Stimulated activated CD4-positive, alpha-beta T cell treated with anti-CD3 and anti-CD28 coated beads, Interleukin-2, amount 100 ng/mL, for 48 hours (primary cell): ENCODE measurements at places on chromosomes 1 and 21.

GRCh38 chr1:64493831-64494230 lies 23.9 kb downstream of the CACHD1 start:
- no peak for DNase-seq

DNA sequence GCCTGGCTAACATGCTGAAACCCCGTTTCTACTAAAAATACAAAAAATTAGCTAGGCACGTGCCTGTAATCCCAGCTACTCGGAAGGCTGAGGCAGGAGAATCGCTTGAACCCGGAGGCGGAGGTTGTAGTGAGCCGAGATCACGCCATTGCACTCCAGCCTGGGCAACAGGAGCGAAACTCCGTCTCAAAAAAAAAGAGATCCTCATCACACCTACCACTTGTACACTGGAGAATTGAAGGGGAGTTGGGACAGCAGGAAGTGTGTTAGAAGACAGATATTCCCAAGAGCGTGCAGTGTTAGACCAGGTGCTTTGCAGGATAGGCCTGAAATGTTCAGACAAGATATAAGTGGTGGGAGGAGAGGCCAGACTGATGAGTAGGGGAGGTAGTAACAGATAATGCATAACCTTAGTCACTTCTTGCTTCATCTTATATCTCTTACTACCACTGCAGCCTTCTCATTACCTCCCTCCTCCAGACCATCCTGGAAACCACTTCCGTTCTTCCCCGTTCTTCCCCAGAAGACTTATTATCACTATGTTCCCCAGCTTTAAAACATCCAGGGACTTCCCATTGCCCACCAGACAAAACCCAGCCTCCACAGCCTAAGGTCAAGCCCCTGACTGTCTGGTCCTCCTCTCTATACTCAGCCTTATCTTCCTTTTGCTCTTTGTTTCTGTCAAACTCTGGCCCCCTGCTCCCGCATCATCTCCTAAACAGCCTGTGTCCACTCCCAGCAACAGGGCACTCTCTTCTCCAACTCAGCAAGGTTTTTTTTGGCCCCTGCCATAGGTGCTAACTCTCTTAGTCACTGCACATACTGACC lies 21.3 kb downstream of the FAM20B start:
- no peak for DNase-seq

- DNase-seq, result no peak
Observed at GRCh38 chr21:30206551-30207251, 9.2 kb downstream of the CLDN8 start.

GRCh38 chr1:213552045-213552444 lies 435.7 kb upstream of the PROX1 start:
- no peak for DNase-seq

DNA sequence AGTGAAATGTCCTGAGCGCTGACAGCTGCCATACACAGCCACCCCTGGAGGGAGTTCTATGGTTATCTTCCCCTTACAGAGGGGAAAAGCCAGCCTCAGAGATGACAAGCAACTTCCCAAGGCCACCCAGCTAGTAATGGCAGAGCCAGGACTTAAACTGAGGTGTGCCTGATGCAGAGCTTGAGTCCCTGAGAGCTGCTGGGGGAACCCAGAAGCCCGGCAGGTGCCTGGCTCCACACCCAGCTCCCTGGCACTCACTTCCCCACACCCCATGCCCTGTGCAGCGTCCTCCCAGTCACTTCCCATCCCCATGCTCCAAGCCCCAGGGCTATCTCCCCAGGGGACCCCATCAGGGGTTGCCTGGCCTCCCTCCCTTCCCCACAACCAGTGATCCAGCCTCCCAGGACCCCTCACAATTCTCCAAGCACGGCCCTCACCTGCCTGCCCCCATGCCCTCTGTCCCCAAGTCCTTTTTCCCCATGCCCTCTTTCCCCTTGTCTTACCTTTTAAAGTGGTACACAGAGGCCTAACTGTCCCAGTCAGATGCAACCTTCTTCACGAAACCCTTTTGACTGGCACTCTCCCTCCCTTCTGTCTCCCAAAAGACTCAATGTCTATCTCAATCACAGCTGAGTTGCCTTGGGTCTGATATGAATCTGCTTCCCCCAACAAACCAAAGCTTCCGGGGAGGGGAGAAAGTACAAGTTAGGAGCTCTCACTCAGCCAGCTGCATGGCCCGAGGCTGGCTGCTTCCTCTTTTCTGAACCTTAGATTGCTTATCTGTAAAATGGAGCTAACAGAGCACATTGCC lies 39.8 kb upstream of the LRP8 start:
- peak; percentile 14 for DNase-seq

DNA sequence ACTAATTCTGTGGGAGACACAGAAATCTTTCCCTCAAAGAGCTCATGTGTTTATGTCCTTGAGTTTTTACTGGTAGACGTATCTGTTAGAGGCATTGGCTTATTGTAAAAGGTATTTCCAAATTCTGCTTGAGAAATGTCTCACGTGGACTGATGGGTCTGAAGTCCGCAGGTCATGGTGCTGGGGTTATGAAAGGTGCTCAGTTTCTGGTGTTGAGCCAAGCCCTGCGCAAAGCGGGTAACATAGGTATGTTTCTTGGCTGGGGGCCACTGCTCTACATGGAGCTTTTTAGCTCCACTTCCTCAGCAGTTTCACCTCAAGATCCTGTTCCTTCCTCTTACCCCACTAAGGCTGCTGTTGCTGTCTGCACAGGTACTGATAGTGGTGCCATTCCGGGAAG lies 10.8 kb downstream of the UTP25 start:
- no peak for DNase-seq

DNA sequence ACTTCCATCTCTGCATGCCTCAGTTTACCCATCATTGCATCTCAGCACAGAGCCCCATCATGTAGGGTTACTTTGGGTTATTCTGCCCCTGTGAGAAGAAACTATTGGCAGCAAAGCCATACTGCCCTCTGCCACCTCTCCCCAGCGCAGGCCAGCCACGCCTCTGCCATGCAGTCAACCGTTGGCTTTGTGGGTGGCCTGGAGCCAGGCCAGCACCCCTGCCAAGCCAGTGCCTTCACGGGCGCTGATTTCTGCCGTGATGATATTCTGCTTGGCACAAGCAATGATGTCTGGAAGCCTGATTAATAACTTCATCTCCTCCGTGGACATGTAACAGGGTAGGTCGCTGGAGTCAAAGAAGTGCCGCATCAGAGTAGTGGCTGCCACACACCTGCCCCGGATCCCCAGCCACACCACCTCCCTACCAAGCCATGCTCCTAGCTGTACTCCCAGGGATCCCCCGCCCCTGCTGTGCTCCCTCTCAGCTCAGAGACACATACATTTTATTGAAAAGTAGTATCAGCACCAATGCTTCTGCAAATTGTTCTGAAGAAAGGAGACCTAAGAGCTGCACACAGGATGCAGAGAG lies 15.0 kb upstream of the CEP85 start:
- DNase-seq, result no peak

GRCh38 chr1:67446893-67447292 lies 16.7 kb upstream of the SERBP1 start:
- DNase-seq, result no peak

DNA sequence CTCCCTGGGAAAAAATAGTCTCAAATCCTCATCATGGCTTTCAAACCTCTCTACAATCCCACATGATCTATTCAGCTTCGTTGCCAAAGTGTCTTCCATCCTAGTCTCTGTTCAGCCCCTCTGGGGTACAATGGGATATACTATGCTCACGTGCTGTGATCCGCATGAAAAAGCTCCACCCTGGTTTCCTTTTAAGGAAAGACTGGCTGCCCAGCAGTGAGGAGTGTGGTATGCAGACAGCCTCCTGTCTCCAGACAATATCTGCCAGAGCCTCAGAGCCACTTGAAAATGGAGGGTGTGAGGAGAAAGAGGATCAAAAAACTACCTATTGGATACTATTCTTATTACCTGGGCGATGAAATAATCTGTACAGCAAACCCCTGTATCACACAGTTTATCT lies 194.5 kb downstream of the LHX8 start:
- no peak for DNase-seq
